ENCODE measurements at places on chromosomes 4 and X.

GRCh38 chr4:185256446-185256845 lies 47.0 kb downstream of the SNX25 start:
- no peak for DNase-seq

GRCh38 chrX:110992611-110993010 lies 103.4 kb upstream of the PAK3 start:
- no peak for DNase-seq

- DNase-seq, result no peak
Measured at GRCh38 chr4:38582889-38583470, 81.0 kb upstream of the KLF3 start.

GRCh38 chr4:23884741-23885140 lies 5.1 kb downstream of the PPARGC1A start:
- DNase-seq, result no peak

DNA sequence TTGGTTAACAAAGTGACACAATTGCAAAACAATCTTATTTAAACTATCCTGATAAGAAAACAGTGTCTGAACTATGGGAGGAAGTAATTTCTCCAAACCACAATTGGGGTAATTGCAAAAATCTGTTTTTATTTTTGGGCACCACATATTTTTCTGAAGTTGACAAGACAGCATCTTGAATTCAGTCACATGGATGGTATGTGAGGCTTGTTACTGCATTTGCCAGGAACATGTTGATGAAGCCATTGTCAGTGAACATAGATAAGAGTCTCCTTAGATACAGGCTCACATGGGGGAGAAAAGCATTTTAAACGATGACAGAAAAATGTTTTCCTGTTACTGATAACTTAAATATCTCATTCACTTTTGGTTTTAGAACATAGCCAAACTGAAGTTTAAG lies 5.5 kb upstream of the USP53 start:
- DNase-seq, result no peak

DNA sequence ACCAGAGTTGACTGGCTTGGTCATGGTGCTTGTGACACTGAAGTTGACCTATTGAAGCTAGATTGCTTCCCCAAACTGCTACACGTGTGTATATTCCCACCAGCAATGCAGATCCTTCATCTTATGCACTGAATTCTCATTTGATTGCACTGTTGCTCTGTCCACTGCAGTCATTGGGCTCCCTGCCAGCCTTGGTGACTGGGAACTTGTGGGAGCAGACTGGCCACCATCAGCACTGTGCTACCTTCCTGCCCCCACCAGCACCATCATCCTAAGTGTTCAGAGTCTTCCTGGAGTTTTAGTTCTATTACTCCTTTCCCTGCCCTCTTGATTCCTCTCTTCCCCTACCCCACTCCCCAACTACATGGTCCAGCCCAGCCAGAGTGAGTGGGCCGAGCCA lies 117.7 kb upstream of the PRPS2 start:
- no peak for DNase-seq

DNA sequence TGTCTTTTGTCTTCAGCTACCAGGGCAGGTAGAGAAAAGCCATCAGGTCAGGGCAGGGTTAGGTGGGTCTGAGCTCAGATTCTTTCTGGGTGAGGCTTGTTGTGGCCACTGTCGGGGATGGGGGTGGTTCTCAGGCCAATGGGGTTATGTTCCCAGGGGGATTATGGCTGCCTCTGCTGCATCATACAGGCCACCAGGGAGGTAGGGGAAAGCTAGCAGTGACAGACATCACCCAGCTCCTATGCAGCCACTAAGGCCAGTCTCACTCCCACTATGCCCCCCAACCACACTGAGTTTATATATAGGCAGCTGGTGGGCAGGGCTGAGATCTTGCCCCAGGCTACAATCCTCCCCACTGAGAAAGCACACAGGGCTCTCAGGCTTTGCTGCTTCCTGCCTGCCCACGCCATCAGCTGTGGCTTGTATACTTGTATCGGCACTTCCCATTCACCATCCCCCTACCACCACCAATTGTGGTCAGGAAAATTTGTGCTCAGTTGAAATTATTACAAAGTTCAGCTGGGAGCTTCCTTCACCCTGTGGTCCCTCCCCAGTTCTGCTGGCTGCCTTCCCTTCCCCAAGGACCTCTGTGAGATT lies 72.6 kb upstream of the PTPN13 start:
- no peak for DNase-seq

DNA sequence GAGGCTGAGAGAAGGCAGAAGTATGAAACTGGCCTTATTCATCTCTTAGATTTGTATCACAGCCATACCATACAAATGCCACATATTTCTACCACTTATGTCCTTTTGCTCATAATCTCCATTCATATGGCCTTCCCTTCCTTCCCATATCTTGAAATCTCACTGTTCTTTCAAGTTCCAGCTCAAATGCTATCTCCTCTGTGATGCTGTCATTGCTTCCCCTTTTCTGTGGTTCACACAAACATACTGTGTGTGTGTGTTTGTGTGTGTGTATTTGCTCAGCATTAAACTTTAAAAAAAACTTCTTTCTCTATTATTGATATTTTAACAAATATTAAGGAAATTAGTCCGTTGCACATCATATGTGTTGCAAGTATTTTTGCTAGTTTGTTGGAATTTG lies 26.7 kb downstream of the PHKA1 start:
- no peak for DNase-seq

DNA sequence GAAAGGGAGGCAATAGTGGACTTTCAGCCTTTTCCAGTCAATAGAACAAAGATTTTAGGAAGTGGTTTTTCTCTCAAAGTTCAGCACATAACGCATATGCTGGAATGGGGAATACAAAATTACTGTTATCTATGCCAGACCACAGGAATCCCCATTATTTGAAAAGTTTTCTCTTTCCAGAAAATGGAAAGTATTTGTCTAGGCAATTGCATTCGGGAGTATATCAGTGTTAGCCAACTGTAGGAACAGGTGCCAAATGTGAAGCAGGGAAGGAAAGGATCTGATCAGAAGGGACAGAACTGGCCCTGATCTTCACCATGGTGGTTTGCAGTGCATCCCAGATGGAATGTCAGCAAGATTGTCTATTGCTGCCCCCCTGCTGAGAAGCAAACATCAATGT lies 213.6 kb downstream of the CPE start:
- DNase-seq, result no peak

DNA sequence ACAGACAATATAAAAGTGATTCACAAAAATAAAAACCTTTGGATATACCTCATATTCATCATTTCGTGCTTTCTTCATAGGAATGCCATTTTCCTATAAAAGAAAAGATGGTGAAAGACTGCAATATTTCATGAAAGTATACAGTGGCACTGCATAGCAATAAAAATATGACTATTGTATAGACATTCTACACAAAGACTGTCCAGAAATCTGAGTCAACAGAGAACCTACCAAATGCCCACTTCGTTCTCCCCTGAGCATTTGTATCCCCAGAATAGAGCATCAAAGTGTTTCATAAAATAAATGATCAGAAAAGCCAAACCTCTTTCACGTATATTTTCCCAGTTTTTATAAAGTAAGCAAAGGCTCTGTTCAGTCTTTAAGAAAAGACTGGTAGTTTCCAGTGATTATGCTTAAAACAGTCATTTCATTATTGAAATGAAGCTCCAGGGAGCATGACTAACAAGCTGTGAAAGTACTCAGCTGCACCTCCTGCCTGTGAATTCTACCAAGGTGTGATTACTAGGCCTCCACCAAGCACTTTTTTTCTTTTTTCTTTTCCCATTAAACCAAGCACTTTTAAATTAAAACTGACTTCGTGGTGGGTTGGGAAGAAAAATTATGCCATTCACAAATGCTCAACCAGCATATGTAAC lies 20.2 kb downstream of the PPA2 start:
- DNase-seq, result no peak

DNA sequence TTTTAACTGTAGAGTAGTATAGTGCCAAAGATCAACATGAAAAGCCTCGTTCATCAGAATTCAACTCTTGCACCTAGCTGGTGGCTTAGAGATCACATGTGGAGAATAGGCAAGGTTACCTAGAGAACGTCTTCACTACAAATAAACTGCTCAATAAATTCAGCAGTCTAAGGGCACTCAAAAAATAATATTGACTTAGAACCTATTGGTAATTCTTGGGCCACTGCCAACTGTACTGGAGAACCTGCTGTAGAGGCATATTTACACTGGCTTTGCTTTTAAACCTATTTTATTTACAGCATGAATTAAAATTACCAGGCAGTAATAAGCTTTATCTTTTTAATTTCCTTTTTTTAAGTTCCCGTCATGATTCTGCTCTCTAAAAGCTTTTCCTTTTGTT lies 343.7 kb downstream of the PDHA2 start:
- no peak for DNase-seq

DNA sequence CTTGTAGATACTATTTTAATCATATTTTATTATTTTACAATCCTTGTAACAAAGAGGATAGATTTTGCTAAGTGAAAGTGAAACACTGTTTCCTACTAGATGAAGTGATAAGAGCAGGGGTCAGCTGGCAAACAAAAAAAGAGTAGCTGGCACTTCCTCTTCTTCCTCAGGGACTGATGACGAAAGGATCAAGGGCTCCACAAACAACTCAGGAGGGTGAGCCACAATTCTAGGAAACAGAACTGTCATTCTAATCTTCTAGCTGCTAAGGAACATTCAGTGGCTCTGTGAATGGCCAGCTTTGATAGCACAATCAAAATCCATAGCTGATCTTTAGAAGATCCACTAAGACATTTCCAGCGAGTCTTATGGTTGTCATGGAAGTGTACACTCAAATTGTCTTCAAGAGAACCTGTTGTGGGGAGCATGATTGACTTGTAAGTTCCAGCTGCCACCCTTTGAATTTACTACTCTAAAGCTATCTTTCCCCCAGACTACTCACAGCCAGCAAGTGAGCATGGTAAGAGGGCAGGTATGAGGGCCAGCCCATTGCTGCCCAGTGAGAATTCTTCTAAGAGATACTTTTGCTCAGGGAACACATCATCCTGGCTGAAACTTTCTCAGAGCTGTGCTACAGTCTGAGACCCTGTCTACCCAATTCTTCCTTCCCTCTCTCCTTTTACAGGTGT lies 275.7 kb upstream of the RASGEF1B start:
- DNase-seq, result no peak

GRCh38 chr4:146063143-146063542 lies 112.4 kb upstream of the LSM6 start:
- no peak for DNase-seq

- DNase-seq, result no peak
Measured at GRCh38 chrX:139388254-139388653, 142.3 kb upstream of the F9 start.

Data from stimulated activated CD4-positive, alpha-beta T cell treated with anti-CD3 and anti-CD28 coated beads, TNF-alpha, amount 100 ng/mL, for 48 hours (primary cell).